IPS DF 6.9 (cell line): ENCODE measurements at places on chromosomes 7 and 10.

DNA sequence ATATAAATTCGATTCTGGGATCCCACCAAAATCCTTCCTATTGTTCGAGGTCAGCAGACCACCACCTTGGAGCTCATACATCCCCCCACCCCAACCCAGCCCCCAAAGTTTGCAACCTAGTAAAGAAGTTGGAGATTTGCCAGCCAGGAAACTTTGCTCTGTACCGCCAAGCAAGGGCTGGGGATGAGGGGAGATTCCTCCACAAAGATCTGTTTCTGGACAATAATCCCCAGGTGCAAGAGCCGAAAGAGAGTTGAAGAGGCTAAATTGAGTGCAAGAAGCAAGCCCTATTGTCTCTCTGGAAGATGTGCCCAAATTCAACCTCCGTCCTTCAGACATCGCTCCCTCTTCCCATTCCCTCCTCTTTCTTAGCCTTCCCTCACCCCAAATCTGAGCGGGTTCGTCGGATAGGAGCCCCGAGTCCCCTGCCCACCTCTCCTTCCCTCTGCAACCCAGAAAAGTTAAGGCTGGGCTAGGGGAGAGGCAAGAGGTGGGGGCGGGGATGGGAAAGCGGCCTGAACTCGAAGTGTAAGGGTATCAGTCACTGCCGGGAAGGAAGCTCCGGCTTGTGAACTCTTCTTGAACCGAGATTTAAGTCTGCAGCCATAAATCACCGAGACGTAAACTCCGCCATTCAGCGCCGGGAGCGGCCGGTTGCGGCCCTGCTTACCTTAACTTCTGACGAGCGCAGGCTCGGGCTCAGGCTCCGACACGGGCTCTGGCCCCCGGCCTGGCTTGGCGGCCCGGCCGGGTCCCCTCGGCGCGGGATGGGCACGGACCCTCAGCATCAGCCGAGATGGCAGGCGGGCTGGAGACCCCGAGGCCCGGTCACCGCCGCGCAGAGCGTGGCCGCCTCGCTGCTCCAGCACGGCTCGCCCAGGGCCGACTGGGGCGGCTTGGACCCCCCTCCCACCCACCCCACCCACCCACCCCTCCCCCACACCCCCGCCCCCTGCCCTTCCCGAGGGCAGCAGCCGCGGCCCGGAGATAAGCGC, 10.8 kb upstream of the HOXA2 start:
- DNase-seq, result no peak

DNA sequence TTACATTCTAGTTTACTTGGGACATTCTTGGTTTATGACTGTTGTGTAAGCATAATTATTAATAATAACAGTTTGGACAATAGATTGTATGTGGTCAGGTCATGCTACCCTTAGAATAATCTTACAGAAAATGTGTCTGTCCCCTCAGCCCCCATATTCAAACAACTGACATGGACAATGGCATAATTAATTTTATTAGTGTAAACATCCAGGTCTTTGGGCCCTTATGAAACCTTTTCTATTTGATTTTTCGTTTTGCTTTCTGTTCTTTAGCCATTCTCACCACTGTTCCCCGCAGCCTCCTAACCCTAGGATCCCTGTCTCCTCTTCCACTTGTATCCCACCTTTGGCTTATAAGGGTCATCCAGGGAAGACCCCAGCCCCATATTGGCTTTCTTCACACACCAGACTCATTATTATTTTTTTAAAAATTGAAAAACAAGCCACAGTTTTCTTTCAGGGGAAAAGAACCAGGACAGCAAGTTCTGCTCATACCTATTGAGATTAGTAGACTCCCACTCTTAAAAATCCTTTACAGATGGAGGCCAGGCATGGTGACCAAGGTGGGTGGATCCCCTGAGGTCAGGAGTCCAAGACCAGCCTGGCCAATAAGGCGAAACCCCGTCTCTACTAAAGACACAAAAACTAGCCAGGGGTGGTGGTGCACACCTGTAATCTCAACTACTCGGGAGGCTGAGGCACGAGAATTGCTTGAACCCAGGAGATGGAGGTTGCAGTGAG, 11.5 kb downstream of the VIM start:
- DNase-seq, result no peak

DNA sequence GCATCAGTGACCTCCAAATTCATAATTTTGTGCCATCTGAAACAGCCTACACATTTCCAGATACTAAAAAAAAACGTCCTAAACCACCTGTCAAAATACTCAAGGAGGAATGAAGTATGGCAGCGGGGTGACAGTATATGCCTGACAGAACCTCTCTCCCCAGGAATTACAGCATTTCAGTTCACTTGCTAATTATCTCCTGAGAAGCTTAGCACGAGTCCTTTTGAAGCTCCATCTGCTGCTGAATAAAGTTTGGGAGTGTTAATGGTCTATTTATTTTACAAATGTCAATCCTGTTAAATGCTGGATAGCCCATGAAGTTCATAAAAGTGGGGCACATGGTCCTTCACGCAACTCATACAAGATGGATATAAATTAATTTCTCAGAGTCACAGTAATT, 29.4 kb upstream of the ANLN start:
- peak; percentile 37 for DNase-seq

DNA sequence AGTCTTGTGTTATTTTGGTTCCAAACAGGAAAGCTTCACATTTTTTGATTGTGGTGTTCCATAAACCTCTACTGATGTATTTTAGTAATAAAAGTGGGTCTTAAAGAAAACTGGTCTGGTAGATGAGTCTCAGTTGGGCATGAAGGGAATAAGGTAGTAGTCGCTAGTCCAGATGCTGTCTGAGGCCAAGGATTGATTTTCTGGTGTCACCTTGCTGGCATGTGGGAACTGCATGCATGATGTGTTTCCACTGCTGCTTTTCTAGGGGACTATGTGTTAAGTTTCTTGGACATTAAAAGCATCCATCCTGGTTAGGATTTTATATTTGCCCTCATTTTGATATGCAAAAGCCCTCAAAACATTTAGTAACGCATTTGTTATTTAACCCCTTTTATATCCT, 123.7 kb upstream of the GJD4 start:
- no peak for DNase-seq

- no peak for DNase-seq
These were observed 211.7 kb upstream of the NFE2L3 start for GRCh38 chr7:25940086-25940906.

- no peak for DNase-seq
These were observed 16.1 kb downstream of the PRF1 start for GRCh38 chr10:70586348-70586930.

DNA sequence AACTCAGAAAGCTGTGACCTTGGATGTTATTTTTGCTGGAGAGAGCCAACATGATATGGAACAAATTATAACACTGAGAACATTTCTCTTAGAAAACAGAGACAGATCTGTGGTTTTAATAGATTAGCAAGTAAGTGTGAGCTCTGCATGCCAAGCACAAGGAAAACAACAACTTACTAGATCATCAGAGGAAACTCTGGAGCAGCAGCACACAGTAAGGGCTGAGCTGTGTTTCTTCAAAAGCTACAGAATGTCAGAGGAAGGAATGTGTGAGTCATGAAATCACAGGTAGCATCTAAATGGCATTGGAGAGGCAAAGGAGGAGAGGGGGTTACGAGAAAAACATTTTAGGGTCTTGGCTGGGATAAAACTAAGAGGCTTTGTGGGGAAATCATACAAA, 283.4 kb upstream of the FZD8 start:
- DNase-seq, result no peak

DNA sequence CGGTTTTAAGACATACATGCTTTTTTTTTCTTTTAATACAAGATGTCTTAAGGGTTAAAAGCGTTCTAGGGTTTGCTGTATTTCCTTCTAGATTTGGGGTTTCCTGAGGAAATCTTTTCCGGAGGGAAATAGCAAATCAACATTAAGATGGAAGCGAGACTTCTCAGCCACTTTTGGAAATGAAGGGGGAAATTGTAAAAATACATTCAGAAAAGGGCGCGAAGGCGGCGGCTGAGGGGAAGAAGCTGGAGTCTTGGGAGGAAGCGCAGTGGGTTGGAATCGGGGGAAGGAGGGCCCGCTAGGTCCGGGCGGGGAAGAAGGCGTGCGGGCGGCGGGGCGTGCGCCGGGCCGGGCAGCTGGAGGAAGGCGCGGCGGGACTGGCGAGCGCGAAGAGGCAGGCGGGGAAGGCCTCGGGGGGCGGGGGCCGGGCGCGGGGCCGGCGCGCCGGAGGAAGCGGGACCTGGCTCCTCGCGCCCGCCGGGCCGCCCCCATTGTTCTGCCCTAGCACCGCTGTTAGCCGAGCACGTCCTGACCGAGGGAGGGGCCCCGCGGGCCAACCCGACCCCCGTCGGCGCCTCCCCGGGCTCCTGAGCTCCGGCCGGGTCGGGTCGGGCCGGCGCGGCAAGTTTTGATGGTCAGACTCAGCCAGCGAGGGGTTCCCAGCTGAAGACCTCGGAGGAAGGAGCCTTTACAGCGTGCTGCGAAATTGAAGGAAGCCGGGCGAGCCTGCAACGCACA, 1.5 kb upstream of the SKIDA1 start:
- DNase-seq, result no peak

DNA sequence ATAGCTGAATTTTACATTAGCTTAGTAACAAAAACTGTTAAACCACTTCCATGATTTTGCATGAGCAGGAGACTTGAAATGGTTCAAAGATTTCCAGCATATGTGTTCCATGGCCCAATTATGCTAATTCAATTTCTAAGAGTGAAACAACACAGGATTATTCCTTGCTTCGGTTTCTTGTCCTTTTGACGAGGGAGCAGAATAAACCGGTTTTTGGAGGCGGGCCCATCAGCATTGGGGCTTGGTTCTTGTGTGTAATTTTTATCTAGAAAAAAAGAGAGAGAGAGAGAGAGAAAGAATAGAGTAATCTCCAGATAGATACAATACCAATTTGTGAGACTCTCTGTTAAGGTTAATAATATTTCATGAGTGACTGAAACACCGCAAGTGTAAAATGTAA, 159.5 kb upstream of the ETV1 start:
- DNase-seq, result no peak

DNA sequence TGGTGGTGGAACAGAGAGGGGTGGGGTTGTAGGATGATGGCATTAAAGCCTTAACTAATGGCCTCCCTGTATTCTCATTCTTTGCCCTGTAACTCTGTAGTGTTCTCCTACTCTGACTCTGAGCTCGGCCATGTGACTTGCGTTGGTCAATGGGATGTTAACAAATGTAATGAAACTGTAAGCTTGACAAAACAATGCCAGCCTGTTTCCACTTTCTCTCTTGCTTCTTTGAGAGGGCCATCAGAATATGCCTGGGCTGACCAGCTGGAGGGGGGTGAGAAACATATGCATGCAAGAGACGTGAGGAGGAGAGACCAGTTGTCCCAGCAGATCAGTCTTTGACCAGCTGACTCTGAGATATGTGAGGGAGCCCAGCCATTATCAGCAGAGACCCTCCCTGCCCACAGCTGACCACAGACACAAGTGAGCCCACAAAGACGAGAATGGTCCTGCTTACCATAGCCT, 100.6 kb downstream of the ICA1 start:
- no peak for DNase-seq

GRCh38 chr10:93471110-93471651, 11.0 kb downstream of the MYOF start:
- DNase-seq, result no peak
